ENCODE measurements at places on chromosomes 7 and 10.

DNA sequence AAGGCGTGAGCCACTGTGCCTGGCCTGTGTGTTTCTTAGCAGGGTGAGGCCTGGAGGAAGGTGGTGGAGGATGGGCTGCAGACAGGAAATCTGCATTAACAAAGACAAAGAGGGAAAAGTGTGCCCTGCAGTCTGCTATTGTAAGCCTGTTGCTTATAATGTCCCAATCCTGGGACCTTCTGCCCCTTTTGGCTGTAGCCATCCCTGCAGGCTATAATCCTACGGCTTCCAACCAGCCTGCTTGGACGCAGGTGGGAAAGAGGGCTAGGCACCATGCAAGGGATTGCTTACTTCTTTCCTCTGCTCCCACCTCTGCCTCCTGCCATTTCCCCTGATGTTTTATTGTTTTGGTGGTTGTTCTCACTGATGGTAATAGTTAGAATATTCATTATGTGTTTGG lies 434.3 kb downstream of the PLXNA4 start:
- no peak for DNase-seq

GRCh38 chr7:81688622-81689411 lies 81.0 kb downstream of the HGF start:
- DNase-seq, result no peak

- no peak for DNase-seq
Measured at GRCh38 chr10:71965623-71966022, 1.4 kb downstream of the CHST3 start.

DNA sequence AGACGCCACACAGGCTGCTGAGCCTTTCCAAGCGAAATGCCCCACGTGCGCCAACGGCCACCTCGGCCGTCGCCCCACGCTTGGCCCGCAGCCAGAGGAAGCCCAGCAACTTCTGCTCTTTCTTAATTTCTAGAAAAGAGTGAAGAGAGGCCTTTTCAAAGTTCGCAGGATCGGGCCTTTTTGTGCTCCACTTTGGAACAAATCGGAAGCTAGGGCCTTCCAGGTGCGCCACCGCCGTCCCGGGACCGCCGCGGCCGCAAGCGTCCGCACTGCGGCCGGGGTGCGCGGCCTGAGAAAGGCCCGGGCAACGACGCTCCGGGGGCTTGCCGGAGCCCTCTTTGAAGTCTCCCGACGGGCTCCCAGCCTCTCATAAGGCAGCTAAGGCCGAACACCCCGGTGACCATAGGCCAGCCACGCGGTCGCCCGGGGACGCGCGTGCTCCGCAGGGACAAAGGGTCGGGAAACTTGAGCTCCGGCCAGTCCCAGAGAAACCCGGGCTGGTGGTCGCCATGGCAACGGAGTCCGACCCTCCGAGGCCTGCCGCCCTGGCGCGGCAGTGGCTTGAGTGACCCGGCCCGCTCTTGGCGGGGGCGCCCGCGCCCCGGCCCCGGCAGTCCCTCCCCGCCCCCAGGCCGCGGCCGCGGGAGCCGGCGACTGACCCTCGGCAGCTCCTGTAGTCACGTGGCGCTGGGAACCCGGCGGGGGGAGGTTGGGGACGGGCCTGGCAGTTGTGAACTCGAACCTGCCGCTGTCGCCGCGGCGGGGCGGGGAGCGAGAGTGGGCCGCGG lies at the start of gene REPIN1:
Gene REPIN1 (plus strand): TSS at position 727 of the 788 bp plus-strand sequence. CDS start 890 bp downstream, outside the sequence.
- DNase-seq, result no peak

Data from LNCaP clone FGC (cell line).